ENCODE measurements at places on chromosomes 5 and 9. TPM values are rescaled to one million over a fixed set of nuclear protein-coding genes. Genes with fewer than 3 reads are reported as not detected.

The IL33 gene
- 83.6 TPM for total RNA-seq

The TAF11L10 gene
- total RNA-seq, result not detected

The MYOZ3 gene
- total RNA-seq, result 0.47 TPM

The HTR4 gene
- not detected for total RNA-seq

The LCN12 gene
- total RNA-seq, result not detected

Measured in bronchial smooth muscle cell (primary cell).